Dermis microvascular lymphatic vessel endothelial cell (primary cell): ENCODE measurements at places on chromosomes 1 and 21. TPM values are rescaled to one million over a fixed set of nuclear protein-coding genes. Genes with fewer than 3 reads are reported as not detected.

The BMP8B gene
- 0.13 and 0.39 TPM in 2 replicates for total RNA-seq

The KLHDC7A gene
- total RNA-seq = not detected in 2 replicates

The TMEM52 gene
- 0.13 TPM in 2 replicates for total RNA-seq

The APCS gene
- not detected in 2 replicates for total RNA-seq

The AHCTF1 gene
- total RNA-seq = 20.5 and 22.9 TPM in 2 replicates

The FOXD3 gene
- not detected in 2 replicates for total RNA-seq

The OLFML2B gene
- total RNA-seq = under 0.01 and 0.13 TPM in 2 replicates

The C1QC gene
- total RNA-seq = not detected in 2 replicates

The LCE1C gene
- total RNA-seq = not detected in 2 replicates

The PLXNA2 gene
- 40.8 and 54.7 TPM in 2 replicates for total RNA-seq

The LIPI gene
- not detected in 2 replicates for total RNA-seq

The FCRL1 gene
- total RNA-seq = not detected in 2 replicates

GRCh38 chr1:180166436-180166800 lies 11.7 kb downstream of the QSOX1 start:
- no peak for DNase-seq

DNA sequence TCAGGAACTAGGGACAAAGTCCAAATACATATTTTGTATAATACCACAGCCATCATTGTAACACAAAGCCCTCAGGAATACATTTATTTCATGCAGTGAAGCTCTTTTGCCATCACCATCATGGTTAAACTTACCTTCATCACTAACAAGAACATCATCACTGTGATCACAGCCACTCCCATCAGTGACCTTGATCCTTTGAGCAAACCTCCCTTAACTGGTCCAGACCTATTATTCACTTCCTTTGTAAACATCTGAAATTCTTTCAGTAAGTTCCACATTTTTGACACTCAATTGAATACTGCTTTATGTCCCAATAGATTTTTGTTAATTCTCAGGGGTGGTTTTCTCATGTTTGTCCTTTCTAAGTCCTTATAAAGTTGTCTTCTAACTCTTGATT lies 16.2 kb upstream of the KPRP start:
- DNase-seq = no peak

- DNase-seq = no peak
These were observed 21.4 kb upstream of the NEK7 start for GRCh38 chr1:198135366-198135765.

DNA sequence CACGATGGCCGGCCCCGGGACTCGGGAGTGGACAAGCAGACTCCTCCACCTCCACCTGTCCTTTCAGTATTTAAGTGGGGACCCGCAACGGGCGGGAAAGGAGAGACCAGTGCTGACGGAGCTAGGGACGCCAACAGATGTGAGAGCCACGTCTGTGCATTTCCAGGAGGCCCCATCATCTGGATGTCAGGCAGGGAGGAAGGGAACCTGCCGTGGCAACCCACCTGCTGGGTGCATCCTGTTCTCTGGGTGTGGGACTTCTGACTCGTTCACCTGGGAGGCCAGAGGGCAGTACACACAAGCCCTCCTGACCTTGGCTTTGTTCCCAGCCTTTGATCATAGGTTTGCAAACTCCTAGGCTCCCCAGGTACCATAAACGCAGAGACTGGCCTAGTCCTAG lies 5.6 kb upstream of the PCBP3 start:
- no peak for DNase-seq

GRCh38 chr1:170168265-170168664 lies 22.5 kb downstream of the NTMT2 start:
- no peak for DNase-seq

GRCh38 chr1:64540265-64540791 lies 70.4 kb downstream of the CACHD1 start:
- DNase-seq = peak; percentile 79

- DNase-seq = no peak
These were observed 602 bp downstream of the KIAA0319L start for GRCh38 chr1:35556484-35557117.

- no peak for DNase-seq
These were observed 15.6 kb upstream of the IFI44L start for GRCh38 chr1:78604643-78605042.

- DNase-seq = peak; percentile 58
These were observed 114.5 kb upstream of the C1orf21 start for GRCh38 chr1:184272175-184272866.

- DNase-seq = no peak
These were observed 359.4 kb upstream of the ADAMTS5 start for GRCh38 chr21:27326301-27326700.

GRCh38 chr1:6033986-6034749 lies 11.5 kb upstream of the KCNAB2 start:
- DNase-seq = peak; percentile 46

GRCh38 chr1:160346958-160347357 lies 3.8 kb downstream of the NCSTN start:
- no peak for DNase-seq

DNA sequence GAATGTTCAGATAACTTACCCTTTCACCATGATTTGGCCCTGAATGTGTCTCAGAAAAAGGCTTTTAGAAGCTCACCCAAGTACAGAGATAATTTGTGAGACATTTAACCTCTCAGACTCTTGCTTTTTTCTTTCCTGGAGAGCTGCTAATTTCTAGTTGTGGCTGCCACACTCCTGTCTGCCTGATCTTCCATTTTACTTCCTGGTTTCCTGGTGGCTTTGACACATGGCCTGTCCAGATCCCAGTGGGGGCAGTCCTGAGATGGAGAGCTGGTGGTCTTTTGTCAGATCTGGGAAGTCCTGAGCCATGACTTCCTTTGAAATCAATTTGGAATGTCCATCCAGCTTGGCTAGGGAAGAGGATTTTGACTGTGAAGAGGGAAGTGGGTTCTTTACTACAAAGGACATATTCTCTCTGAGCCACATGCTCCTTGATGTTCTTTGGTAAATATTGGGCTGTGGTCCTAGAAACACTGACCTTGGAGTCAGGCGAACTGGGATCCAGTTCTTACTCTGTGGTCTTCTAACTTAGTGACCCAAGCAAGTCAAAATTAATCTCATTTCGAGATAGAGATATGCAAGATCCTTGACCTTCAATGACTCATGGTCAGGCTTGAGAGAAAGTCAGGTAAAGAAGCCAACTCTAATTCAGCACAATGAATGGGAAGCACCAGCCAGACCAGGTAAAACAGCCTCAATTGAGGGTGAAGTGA lies 78.0 kb upstream of the HSD17B7 start:
- DNase-seq = no peak

- no peak for DNase-seq
These were observed 102.5 kb downstream of the XPR1 start for GRCh38 chr1:180734366-180734765.

- no peak for DNase-seq
These were observed 15.0 kb upstream of the ANGPTL1 start for GRCh38 chr1:178885869-178886268.

DNA sequence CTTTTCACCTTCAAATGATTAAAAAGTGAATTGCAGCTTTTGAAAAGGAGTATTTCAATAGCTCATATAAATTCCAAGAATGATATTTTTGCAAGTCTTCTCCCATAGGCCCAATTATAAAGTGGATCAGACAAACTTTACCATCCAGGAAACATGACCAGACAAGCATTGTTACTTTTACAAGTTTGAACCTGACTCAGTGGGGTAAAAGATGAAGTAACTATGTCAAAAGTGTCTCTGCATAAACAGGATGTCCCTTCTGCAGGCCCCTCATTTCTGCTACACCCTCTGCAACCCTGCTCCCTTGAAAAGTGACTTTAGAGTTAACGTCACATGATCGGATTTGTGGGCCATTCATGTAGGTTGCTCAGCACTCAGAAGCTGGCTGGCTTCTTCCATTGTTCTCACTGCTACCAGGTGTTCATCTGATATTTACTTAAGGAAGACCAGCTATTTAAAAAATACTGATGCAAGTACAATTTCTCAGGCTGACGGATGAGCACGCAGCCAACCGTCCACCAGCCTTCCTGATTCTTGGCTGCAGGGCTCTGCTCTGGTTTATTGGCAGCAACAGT lies 32.3 kb downstream of the URB1 start:
- DNase-seq = peak; percentile 33

GRCh38 chr1:203200916-203201315 lies 14.4 kb upstream of the CHI3L1 start:
- DNase-seq = no peak

GRCh38 chr1:55575571-55576279 lies 360.6 kb upstream of the USP24 start:
- no peak for DNase-seq

- DNase-seq = no peak
These were observed 59.9 kb downstream of the C1orf198 start for GRCh38 chr1:230808281-230808872.

DNA sequence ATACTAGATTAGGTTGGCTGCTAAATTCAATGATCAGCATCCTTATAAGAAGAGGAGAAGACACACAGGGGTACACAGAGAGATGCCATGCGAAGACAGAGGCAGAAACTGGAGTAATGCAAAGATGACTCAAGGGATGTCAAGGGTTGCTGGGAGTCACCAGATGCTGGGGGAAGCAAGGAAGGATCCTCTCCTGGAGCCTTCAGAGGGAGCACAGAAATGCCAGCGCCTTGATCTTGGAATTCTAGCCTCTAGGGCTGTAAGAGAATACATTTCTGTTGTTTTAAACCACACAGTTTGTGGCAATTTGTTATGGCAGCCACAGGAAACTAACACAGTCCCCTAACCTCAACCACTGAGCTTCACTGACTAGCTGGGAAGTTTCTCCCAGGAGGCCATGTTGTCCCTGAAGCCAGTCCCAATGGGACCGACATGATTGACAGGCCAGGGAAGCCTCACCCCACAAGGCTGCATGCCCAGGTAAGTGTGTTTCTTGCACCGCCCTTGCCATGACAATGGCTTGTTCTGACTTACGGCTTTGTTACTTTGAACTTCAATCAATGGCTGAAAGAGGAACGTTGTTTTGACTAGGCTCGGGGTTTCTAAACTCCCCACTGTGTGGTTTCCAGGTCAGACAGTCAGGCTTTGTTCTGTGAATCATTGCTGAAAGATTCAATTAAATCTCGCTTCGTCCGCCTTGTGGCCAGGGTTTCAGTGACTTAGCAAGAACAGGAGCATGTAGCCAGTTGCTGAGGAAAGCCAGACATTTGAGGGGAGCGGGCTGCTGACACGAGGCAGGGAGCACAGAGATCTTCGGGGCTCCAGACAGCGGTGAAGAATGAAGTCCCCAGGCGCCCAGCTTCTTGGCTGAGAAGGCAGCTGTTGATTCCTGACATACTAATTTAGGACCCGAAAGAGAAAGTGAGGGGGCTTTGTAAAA lies 62.3 kb downstream of the RUNX1 start:
- no peak for DNase-seq

GRCh38 chr1:32045772-32046171 lies 27.0 kb upstream of the TMEM39B start:
- no peak for DNase-seq

DNA sequence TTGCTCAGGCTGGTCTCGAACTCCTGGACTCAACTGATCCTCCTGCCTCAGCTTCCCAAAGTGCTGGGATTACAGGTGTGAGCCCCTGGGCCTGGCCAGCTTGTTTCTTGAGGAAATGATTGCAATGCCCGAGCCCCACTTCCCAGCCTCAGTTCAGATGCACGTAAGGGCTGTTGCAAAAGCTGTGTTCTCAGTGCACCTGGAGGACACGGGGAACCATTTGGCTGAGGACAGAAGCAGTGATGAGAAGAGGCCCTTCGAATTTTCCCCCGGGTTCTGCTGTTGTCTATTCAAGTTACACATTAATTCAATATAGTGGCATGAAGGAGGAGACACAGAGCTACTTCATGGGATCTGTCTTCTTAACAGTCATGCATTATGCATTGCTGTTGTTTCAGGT lies 78.8 kb upstream of the WDR26 start:
- DNase-seq = no peak

- no peak for DNase-seq
These were observed 129.9 kb upstream of the KCNK2 start for GRCh38 chr1:214952648-214953047.

DNA sequence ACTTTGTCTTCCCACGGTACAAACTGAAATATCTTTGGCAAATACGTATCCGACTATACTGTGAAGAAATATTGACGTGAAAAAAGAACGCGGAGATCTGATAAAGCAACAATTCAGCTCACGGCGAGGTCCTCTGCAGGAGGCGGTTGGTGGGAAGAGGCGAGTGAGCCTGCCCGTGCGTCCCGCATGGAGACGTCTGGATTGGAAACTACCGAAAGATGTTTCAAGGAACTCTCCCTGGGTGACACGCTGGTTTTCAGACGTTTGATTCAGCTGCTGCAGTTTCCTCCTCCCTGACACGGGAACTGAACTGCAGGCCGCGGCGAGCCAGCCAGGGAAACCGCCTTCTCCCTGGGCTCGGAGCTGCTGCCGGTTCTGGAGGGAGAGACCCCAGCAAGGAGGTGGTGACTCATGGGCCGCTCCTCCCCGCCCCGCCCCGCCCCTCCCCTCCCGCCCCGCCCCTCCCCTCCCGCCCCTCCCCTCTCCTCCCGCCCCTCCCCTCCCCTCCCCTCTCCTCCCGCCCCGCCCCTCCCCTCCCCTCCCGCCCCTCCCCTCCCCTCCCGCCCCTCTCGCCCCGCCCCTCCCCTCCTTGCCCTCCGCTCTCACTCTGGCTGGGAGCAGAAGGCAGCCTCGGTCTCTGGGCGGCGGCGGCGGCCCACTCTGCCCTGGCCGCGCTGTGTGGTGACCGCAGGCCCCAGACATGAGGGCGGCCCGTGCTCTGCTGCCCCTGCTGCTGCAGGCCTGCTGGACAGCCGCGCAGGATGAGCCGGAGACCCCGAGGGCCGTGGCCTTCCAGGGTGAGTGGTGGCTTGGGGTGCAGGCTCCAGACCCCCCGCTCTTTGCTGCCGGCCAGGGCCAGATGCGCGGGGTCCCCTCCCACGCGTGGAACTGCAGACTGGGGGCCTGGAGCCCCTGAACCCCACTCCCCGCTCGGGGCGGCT lies at the start of gene COL6A1:
TSS of gene COL6A1 (plus strand) at position 620 of the 941 bp plus-strand sequence. CDS start at position 701, 81 bp downstream.
- peak; percentile 83 for DNase-seq

DNA sequence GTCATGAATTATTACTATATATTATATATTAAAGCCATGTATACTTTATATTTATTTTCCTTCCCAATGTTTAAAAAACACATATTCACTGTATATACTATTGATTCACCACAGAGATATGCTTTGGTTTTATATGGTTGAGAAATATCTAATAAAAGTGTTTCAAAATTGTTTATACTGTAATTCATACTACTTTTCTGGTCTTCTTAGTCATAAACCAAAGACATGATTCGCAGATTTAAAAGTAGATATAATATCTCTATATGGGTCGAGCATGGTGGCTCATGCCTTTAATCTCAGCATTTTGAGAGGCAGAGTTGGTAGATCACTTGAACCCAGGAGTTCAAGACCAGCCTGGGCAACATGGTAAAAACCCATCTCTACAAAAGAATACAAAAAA lies 738.4 kb downstream of the USP25 start:
- DNase-seq = no peak

GRCh38 chr1:215475796-215476481 lies 91.2 kb upstream of the KCTD3 start:
- no peak for DNase-seq
